ENCODE measurements at places on chromosomes 1 and 21.

DNA sequence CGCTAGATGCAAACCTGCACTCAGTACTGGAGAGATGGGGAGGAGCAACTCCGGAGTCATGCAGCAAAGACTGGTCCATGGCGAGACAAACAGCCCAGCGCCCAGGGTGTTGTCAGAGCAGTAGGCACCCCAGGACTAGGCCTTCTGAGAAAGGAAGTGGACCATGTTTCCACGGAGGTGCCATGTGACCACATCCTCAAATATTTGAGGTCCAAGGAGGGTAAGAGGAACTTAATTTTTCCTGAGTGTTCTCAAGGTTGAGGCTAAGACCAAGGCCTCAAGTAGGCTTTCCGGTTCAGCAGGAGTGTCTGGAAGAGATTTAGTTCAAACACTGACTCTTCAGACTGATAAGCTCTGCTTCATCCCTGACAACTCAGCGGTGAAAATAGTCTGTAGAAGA, 186.2 kb downstream of the RHOU start:
- no peak for DNase-seq

DNA sequence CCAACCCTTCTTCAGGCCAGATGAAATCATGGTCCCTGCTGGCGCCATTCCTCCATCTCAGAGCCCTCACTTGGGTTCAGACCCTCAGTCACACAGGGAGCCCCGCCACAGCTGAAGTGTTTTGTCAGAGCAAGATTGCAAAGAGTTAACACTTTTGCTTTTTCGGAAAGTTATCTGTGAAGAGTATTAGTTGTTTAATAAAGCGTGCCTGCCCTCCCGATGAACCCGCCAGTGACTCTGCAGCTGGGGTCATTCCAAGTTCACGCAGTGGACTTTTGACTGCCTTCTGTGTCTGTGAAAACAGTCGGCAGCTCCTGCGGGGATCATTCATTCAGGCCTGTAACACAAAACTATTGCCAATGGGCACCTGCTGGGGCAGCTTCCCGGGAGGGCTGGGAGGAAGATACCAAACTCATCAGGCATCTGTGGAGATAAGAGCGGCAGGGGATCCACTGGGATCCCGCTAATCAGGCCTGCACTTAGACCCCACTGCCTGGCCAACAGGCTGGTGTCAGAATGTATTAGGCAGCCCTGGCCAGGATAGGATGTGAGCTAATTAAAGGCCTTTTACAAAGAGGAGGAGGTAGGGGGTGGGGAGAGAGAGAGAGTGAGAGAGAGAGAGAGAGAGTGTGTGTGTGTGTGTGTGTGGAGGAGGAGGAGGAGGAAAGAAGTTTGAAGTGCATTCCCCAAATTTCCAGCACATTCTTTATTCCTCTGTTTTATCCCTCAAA, 184.5 kb downstream of the DHRS3 start:
- no peak for DNase-seq

- DNase-seq, result no peak
Observed at GRCh38 chr1:117702654-117703053, 96.8 kb downstream of the TENT5C start.

DNA sequence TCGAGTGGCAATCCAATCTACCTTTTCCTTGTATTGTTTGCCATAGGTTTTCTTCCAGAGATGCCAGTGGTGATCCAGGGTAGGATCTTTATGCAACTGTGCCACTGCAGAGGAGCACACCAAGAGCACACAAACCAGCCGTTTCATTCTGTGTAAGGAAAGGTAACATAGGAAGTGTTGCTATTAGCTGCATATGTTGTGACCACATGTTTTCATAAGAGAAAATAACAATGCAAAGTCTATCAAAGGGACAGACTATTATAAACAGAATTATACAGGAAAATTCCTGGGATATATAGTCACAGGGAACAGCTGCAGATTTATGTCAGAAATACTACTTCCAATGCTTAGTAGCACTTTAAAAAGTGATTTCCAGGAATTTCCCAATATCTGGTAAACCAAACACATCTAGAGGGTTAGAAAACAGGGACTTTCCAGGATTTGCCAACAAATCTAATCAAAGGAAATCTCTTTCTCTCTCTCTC, 919 bp downstream of the CTSS start:
- DNase-seq, result no peak

- no peak for DNase-seq
Observed at GRCh38 chr1:204728045-204728444, 42.5 kb upstream of the LRRN2 start.

DNA sequence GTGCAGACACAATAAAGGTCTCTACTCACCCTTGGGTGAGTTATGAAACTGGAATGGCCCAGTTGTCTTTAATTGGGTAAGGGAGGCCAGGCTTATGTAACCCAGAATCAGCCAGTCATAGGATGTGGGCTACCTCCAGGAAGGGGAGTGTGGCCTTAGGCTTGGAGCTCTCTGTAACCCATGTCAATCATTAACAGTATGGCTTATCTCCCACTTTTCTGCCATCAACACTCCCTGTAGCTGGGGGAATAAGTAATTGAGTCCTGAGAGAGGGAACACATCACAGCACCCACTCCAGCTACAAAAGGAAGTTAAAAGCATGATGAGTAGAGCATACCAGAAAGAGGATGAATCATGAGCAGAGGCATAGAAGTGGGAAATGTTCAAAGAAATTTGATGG, 327.0 kb upstream of the DUSP10 start:
- DNase-seq, result no peak

All from T-helper 9 cell (primary cell).